GM04504 (cell line): ENCODE measurements at places on chromosomes 1 and 21.

- DNase-seq, result no peak
Observed at GRCh38 chr1:219534991-219535390, 77.9 kb downstream of the ZC3H11B start.

DNA sequence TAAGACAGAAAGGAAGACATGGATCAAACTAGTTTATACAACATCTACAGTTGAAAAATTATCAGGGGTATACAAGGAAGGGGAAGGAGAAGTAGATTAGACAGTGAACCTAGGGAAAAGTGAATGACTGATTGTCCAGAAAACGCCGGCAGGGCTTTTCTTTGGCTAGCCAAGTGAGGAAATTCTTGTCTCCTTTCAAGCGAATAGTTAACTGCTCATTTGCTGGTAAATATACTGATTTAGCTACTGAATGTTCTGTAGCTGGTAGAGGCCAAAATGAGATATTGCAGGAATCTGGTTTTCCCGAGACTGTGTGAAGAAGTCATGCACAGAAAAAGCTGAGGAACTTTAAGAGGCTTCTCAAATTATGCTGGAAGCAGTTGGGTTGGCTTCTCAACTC, 128.5 kb upstream of the ZNHIT6 start:
- DNase-seq, result no peak

GRCh38 chr1:978069-978834, 3.6 kb downstream of the PERM1 start:
- no peak for DNase-seq

GRCh38 chr1:162688521-162688920, 56.3 kb downstream of the DDR2 start:
- DNase-seq, result no peak

DNA sequence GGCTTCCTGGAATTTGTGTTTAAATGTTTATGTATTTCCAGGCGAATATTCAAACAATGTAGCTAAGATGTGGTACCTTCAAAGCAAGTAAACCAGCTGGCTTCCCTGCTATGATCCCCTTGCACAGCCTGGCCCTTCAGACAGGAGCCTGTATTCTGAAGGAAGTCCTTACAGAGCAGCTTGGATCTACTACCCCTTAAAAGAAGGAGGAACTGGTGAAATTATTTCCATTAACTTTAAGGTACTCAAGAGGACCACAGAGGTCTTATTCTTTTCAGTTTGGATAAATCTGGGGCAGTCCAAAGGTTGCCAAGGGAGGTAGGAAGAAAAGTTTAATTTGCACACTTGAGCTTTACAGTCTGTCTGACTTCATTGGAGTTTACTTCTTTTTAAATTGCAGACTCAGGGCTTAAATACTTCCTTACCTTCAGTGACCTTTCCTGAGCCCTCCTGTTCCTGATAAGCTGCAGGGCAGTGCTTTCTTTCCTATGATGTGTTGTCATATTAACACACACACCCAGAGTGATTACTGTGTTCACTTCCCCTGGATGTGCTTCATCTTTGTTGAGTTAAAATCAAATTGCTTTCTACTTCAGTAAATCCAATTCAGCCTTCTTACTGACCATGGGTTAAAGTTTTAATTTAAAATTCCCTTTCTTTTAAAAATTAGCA, 40.5 kb downstream of the DISC1 start:
- DNase-seq, result no peak

- DNase-seq, result no peak
Observed at GRCh38 chr1:74842726-74843125, 109.8 kb downstream of the TYW3 start.

GRCh38 chr1:202959276-202959620, 1.1 kb upstream of the ADIPOR1 start:
- no peak for DNase-seq

GRCh38 chr1:203454986-203455471, 20.6 kb upstream of the PRELP start:
- DNase-seq, result no peak

DNA sequence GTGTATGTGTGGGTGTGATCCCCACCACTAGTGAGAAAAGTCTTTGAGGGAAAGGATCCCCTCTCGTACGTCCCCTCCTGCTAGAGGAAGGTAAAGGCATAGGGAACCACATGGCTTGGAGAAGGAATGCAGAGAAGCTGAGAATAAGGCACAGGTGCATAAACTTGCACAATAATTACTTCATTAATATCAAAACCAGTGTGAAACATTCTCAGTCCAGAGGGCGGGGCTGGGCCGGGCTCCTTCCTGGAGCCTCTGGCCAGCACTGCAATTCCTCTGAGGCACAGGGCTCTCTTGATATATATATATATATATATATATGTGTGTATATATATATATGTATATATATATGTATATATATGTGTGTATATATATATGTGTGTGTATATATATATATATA, 162.6 kb downstream of the TSEN15 start:
- DNase-seq, result no peak

GRCh38 chr1:164226977-164227376, 332.0 kb upstream of the PBX1 start:
- no peak for DNase-seq

DNA sequence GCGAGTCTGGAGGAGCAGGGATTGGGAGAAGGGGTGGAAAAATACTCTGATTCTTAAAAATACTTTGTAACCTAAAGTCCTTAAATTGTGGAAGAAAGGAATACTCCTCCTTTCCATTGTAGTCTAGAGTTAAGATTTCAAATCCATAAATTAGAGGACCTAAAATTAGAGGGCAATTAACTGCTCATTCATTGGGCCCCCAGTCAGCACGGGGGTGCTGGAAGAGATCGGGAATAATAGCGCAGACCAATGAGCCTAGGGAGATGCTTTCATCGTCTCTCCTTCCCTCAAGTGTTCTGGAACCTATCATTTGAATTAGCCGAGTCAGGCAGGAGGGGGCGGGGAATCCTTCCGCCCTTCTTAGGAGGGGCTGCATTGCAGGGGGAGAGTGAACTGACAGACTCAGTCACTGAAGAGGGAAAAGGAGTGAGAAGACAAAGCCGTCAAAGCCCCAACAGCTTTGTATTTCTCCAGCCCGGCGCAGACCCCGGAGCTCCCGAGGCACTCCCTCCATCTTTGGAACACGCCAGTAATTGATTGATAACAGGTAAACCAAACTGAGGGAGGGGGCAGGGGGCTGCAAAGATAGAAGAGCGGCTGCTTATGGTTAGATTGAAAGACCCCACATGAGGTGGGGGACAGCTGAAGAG, at the start of gene MLLT11:
MLLT11 (plus strand) TSS at position 391 of the 650 bp plus-strand sequence. CDS start 6,828 bp downstream, outside the sequence.
- DNase-seq, result peak; percentile 29

GRCh38 chr1:111195002-111195684, 5.3 kb downstream of the DENND2D start:
- DNase-seq, result no peak

DNA sequence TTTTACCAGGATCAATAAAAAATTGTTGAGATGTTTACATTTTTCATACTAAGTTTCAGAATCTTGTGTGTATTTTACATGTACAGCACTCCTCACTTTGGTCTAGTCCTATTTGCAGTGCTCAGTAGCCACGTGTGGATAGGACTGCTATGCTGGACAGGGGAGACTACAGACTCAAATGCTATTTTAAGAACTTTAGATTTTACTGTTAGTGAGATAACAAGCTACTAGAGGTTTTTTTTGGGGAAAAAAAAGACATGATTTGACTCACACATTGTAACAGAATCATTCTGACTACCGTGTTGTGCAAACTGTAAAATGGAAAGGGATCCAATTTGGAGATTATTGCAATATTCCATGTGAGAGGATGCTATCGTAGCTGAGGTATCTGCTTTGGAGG, 418.9 kb upstream of the PRMT6 start:
- no peak for DNase-seq

DNA sequence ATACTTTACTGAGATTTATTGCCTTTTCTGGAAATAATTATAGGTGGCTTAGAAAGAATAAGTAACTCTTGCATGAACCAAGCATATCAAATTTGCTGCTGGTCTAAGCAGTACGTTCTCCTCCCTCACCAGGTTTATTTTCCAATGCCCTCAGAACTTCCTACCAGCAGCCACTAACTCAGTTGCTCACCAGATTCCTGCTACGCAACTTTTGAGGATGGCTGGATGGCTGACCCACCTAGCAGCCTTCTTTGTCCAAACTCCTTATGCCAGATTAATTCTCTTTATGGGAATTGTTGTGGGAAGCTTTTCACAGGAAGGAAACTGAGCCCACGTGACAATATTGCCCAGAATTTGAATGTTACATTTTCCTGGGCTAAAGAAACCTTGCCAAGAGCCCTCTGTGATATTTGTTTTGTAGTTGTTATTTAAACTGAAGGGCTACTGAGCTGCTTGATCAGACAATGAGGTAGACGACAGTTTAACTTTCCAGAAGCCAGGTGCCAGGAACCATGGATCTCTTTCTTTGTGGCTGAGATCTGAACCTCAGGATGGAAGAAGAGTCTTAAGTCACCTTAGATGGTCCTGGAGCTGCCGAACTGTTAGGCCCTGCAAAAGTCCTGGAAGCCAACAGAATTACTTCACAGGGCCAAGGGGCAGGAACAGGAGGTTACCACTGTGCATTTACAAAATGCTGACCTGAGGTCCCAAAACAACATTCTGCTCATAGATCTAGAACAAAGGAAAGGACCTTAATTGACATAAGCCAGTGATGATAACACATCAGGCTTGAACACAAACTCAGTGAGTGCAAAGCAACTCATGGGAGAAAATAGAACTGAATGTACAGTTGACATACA, 85.5 kb upstream of the ATP1A1 start:
- DNase-seq, result no peak

- no peak for DNase-seq
Observed at GRCh38 chr1:28595412-28596191, 3.5 kb downstream of the RAB42 start.

DNA sequence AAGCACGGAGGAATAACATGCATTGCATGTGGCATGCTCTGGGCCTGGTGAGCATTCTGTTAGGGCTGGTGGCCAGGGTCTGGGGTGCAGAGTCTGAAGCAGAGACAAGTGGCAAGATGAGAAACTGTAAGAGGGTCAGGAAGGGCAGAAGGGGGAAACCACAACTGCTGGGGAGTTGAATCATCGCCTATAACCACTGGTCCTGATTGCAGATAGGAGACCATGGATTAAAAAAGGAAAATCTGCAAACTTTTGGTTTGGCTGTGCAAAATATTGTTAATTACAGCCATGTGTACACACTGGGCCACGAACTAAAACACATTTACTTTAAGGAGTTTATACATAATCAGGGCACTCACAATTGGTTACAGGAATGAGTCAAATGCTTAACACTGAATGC, 76.6 kb downstream of the TGFBR3 start:
- DNase-seq, result no peak

DNA sequence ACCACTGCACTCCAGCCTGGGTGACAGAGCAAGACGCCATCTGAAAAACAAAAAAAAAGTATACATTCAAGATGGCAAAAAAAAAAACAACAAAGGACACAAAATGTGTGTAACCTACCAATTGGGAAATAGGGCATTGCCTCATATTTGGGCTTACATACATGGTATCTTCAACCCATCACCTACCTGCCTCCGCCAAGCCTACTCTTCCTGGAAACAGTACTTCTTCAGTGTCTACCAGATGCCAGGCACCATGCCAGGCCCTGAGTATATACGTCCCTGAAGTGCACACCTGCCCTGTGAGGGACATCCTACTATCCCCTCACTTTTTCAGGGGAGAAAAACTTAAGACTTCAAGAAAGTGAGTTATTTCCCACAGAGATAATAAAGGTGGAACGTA, 160.2 kb downstream of the TOMM20 start:
- no peak for DNase-seq

DNA sequence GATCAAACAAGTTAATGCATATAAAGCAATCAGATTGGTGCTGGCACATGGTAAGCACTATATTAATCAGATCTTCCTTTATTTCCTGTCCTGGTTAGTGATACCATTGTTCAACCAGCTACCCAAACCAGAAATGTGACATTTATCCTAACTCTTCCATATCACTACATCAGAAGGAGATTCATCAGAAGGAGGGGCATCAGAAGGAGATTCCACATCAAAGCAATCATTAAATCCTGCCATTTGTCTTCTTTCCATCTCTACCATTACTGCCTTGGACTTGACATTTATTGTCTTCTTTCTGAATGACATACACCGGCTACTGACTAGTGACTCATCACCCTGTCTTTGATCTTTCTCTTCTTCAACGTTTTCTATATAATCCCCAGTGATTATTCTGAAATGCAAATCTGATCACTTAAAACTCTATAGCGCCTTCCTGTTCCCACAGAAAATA, 75.0 kb downstream of the DNM3 start:
- no peak for DNase-seq

- no peak for DNase-seq
Observed at GRCh38 chr1:159825564-159825963, 1.1 kb upstream of the SLAMF8 start.

GRCh38 chr1:82139751-82140468, 339.2 kb downstream of the ADGRL2 start:
- no peak for DNase-seq

DNA sequence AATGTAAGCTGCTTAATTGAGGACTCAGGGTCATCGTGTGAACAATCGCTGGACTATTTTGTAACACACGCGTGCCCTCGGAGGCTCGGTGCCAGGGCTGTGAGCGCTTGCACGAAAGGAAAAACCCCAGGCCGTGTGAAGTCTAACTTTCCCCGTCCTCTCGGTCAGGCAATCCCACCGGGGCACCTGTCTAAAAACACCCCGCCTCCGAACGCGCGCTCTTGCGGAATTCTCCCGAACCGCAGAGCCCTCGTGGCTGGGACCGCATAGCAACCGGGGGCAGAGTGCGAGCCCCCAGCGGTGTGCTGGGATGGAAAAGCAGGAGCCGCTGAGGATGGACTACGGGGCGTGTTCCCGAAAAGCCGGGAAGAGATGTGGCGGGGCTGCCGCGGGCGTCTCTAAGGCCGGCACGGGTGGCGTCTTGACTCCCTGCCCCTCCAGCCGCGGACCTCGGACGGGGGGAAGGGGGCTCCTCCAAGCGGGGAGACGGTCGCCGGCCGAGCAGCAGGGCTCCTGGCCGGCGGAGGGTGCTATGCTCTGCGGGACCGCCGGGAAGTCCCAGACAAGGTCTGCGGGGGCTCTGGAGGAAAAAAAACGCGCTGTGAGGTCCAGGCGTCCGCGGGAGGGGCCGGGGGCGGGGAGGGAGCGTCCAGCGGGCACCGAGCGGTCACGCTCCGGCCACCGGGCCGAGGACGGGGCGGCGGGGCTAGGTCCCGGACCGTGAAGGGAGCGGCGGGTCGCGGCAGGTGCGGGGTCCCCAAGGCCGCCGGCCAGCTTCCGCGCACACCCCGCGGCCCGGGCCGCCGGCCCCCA, 936 bp downstream of the ZBTB21 start:
- peak; percentile 50 for DNase-seq

- DNase-seq, result no peak
Observed at GRCh38 chr1:54811066-54811465, 9.9 kb upstream of the TTC22 start.

- DNase-seq, result no peak
Observed at GRCh38 chr1:185894791-185895190, 160.6 kb downstream of the HMCN1 start.

DNA sequence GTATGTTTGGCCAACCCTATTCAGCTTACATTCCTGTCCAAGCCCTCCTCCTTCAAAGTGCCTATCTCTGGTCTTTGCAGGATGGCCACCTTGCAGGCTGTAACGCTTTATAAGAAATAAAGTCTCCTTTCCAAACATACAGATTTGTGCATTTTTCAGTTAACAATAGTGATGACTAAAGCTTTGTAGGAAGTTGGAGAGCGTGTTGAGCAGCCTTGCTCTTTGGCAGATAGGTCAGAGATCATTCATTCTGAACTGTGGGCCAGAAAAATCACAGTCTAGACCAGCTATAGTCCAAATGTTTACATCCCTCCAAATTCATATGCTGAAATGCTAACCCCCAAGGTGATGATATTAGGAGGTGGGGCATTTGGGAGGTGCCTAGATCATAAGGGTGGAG, 34.0 kb upstream of the FAM89A start:
- no peak for DNase-seq
